ENCODE measurements at places on chromosomes 16 and 17.

DNA sequence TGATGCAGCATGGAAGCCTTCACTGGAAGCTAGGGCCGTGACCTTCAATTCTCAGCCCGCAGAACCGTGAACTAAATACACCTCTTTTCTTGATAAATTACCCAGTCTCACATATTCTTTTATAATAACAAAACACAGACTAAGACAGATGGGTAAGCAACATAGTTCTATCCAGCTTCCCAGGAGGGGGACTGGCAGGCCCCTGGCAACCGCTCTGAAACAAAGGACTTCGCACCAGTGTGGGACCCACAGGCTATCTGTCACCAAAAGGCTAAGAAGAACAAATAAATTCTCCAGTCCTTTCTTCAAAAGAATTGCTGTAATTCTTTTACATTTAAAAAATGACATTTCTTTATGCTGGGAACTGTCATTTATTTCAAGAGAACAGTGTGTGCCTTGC is 19.0 kb downstream of the ELAC2 start:
- no peak for DNase-seq

GRCh38 chr17:1985093-1985492 is 40.0 kb downstream of the RTN4RL1 start:
- DNase-seq: no peak

- DNase-seq: no peak
Observed at GRCh38 chr17:59842901-59843652, 49.7 kb downstream of the TUBD1 start.

- no peak for DNase-seq
Observed at GRCh38 chr17:11589716-11590115, 8.6 kb upstream of the DNAH9 start.

DNA sequence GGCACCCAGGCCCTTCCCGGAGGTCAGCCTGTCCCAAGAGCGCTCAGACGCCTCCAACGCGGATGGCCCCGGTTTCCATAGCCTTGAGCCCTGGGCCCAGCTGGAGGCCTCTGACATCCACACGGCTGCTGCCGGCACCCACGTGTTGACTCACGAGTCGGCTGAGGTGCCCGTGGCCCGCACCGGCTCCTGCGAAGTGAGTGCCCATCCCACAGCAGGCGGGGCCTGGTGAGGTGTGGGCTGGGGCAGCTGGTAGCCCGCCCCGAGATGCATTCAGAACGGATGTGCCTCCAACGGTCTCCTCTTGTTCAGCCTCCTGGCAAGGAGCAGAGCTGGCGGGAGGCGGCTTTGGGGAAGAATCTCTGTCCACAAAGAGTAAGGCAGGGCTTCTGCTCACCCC is 2.7 kb downstream of the WDR90 start:
- no peak for DNase-seq

DNA sequence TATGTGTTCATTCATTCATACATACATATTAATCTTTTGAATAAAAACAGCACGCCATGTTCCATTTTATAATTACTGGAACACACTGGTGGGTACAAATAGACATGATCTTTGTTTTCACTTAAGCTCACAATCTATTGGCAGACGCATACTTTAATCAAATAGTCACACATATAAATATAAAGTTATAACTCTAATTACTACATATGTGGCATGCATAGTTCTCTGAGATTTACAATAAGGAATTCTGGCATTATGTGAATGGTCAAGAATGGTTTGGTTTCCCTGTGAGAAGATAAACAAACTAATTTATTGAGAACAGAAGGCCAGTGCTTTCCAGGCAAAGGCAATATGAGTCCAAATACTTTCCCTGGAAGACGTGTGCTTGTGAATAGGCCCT is 576.2 kb downstream of the CDH8 start:
- no peak for DNase-seq

- no peak for DNase-seq
Observed at GRCh38 chr17:57909551-57909950, 45.7 kb downstream of the CUEDC1 start.

- no peak for DNase-seq
Observed at GRCh38 chr16:84786605-84787262, 33.1 kb upstream of the CRISPLD2 start.

DNA sequence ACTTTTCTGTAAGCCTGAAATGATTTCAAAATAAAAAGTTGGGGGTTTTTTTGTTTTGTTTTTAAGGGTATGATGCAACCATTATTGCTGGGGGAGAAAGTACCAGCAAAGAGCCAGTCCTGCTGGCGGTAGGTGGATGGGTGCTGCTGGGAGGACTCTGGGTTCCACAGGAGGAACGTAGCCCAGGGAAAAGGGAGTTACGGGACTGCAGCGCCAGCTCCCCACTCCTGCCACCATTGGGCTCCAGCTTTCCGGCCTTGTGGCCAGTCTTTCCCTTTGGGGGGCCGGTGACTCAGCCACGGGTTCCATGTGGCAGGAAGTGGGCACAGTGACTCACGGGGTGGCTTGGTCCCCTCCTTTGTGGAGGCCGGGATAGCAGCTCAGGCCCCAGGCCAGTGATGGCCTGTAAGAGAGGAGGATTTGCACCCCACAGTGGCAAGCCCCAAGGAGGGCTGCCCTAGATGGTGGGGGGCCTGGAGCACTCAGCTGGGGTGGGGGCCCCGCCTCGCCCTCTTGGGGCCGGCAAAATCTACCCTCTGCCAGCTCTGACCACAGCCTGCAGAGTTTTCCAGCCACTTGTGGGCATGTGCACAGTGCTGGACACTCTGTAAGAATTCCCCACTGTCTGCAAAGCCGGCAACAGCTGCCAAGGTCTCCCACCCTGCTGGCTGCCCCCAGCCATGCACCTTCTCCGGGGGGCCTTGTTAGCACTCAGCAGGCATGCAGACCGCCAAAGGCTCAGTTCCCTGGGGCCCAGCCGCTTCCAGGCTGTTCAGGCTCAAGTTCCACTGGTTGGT is 30.4 kb downstream of the SOCS3 start:
- DNase-seq: no peak

- DNase-seq: peak; percentile 49
Observed at GRCh38 chr16:566475-567372, at the start of gene NHLRC4. Gene NHLRC4 (plus strand): TSS chr16:567005. CDS start chr16:568048, 1,043 bp downstream.

GRCh38 chr17:73192206-73192893 is 505 bp upstream of the COG1 start:
- peak; percentile 62 for DNase-seq

DNA sequence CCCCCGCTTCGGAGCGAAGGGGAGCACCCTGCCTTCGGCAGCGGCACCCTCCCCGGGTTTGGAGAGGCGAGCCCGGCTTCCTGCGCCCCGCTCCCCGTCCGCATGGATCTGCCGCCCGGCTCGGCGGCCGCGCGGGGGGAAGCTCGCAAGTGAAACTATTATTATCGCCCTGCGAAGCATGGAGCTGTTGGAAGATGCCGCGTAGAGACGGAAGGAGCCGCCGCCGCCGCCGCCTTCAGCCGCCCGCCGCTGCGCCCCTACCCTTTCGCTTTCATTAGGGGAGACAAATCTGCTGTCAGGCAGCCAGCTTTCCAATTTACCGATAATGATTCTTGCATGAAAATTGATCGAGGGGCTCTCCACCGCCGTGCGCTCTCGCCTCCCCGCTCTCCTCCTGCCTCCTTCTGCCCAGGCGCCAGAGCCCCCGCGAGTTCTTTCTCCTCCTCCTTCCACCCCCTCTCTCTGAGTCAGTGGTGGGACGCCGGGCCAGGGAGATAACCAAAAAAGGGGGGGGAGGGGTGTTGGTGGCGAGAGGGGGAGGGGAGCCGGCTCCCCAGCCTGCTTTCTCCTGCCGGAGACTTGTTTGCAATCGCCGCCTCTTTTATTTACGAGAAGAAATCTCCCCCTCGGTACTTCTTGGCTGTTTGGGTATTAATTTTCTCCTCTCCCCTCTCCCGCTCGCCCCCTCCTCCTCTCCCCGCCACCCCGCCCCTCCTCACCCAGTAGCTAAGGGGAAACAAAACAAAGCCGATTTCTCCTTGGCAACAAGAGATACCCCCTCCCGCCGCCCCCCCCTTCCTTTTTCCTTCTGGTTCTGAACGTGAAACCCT is 58.0 kb upstream of the GSE1 start:
- peak; percentile 45 for DNase-seq

GRCh38 chr17:60371818-60372510 is 20.0 kb downstream of the USP32 start:
- DNase-seq: no peak

DNA sequence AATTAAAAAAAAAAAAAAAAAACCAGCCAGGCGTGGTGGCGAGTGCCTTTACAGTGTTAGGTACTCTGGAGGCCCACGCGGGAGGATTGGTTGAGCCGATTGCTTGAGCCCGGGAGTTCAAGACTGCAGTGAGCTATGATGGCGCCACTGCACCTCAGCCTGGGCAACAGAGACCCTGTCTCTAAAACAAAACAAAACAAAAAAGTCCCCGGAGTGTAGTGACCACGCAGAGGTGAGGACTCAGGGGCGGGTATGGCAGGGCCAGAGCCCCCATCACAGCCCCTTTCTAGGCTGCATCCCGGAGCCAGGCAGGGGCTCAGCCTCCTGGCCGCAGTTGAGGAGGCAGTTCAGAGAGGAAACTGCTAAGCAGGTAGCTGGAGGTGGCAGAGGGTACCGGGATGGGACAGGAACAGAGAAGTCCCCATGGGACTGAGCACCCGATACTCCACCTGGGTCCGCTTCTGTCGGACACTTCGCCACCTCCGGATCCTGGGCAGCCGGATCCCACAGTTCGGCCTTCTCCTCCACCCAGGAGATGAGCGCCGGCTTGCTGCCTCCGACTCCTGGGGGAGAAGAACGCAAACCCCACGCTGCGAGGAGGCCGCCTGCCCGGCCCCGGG is 800 bp downstream of the ZNF747 start:
- DNase-seq: no peak

- DNase-seq: no peak
Observed at GRCh38 chr17:60554377-60554788, 28.3 kb upstream of the APPBP2 start.

- no peak for DNase-seq
Observed at GRCh38 chr16:84072014-84072413, 29.4 kb upstream of the SLC38A8 start.

DNA sequence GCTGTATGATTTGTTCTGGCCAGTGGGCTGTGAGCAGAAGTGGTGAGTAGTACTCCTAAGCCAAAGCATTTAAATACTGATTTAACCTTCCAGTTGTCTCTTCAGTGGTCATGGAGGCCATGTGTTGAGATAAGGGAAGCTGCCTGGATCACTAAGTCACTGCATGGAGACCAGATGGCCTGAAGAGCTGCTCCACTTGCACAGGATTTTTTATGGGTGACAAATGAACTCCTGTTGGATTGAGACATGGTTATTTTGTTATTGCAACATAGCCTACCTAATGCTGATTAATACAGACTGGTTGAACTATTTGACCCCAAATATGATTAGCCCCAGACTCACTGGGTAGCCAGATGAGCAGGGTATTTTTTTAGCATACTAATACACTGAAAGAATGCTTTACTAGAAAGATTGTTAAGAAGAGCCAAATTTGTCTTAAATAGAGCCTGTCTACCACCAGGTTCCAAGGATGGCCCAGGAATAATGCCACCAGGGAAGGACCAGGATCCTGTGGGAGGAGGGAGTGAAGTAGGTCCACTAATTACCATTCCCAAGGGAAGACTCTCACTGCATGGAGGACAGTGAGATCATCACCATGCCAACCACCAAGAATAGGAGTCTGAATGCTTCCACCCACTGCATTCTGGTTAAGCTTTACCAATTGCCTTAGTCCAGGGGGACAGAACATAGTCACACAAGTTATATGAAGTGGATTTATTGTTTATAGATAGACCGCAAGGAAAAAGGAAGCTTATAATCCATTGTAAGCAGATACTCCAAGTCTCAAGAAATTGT is 187.4 kb upstream of the IRX6 start:
- no peak for DNase-seq

- no peak for DNase-seq
Observed at GRCh38 chr17:71440513-71440912, 680.3 kb upstream of the SOX9 start.

- DNase-seq: no peak
Observed at GRCh38 chr17:562174-562573, 152.5 kb downstream of the VPS53 start.

DNA sequence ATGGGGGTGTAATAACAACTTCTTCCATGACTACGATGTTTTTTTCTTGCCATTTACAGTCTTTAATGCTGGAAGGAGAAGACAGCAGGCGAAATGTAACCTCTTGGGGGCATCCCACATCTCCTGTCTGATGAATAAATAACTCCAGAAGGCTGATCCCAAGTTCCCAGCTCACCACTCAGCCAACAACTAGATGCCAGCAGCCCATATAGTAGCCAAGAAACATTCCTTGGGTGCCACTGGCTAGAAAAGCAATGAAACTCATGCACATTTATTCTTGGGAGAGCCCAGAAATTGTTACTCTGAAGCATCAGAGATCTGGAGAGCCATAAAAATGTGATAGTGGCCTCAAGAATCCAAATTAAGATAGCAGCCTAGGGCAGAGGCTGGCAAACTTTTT is 22.7 kb upstream of the TMEM101 start:
- no peak for DNase-seq

DNA sequence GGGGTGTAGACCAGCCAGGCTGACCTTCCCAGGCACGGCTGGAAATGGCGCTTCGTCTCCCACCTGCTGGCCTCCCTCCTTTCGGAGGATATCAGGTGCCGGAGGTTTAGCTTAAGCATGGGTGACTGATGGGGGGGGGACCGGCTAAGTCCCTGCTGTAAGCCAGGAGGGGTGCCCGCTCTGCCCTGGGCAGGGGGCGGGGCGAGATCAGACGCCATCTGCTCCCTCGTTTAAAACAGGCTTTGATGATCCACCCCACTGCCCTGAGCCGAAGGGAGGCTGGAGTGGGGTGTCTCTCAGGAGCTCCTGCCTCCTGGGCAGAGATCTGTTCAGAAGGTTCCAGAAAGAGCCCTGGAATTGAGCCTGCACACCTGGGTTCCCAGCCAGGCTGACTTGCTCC is 26.0 kb downstream of the C16orf74 start:
- DNase-seq: no peak

DNA sequence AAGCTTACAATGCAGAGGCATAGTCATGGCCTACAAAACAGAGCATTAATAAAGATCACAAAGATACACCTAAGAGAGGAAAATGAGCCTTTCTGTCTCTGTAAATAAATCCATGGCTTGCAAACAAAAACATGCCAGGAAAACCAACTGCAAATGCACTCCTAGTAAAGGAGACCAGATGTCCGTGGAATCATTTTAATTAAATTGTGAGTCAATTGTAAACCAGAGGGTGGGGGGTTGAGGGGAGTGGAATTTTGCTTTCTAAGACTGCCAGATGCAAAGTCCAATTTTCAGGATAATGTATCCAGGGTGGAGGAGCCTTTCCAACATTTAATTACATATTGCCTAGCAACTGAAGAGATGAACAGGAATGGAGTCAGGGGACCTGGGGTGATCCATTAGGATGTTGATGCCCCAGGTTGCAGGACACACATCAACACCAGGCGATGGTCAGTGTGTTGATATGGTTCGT is 390.3 kb upstream of the CCL2 start:
- no peak for DNase-seq
